ENCODE measurements at places on chromosomes 4 and X.

DNA sequence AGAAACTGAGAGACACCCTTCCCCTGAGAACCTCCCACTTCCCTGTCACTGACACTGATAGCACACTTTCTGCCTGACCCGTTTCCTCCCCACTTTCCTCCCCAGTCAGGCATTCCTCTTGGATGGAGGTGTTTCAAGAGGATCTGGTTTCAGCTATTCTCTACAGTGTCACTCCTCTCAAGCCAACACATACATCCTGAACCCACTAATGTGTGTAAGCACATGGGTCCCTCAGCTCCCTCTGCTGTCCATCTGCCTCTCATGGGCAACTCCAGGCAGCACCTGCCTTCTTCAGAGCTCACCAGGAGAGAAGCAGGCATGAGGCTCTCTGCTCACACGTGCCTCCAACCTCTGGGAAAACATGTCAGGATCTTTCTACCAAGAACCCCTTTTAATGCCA, 207.6 kb downstream of the NAF1 start:
- DNase-seq, result no peak

DNA sequence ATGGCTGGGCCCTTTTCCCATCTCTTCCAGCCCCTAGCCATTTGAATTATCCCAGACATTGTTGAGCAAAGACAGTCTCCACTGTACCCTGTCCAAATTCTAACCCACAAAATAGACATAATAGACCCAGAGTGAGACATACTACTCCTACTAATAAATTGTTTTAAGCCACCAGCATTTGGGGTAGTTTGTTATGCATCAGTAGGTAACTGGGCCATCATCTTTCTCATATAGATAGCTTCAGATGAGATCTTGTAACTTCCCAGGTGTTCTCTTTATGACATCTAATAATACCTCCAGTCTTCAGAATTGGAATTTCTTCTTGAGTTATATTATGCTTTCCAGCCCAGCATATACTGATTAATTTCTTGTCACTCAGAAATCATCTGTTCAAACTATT, 117.2 kb upstream of the OTUD4 start:
- no peak for DNase-seq

GRCh38 chr4:111281219-111281618, 658.3 kb upstream of the PITX2 start:
- DNase-seq, result no peak

GRCh38 chr4:151266497-151266896, 10.5 kb upstream of the PRSS48 start:
- DNase-seq, result no peak

GRCh38 chr4:105624530-105624929, 72.1 kb downstream of the ARHGEF38 start:
- no peak for DNase-seq

- DNase-seq, result peak; percentile 39
These were observed 119.8 kb upstream of the TSPAN5 start for GRCh38 chr4:98778206-98778605.

GRCh38 chrX:146396409-146396808, 413.2 kb upstream of the CXorf51B start:
- DNase-seq, result no peak

DNA sequence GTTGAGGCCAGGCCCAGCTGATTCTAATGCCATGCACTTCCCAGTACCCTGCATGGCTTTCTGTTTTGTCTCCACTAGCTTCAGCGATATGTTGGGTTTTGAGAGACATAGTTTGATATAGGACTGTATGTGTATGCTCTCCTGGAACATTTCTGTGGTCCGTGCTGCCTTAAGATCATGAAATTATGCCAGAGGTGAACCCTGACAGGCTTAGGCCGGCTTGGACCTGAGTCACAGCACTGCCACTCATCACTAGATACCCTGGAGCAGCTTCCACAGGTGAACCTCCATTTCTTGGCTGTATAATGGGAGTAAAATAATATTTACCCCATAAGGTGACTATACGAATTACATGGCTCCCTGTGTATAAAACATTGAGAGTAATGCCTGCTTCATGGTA, 6.4 kb downstream of the SGMS2 start:
- DNase-seq, result no peak

All from smooth muscle cell of the brain vasculature (primary cell).